ENCODE measurements at places on chromosomes 6 and 20.

DNA sequence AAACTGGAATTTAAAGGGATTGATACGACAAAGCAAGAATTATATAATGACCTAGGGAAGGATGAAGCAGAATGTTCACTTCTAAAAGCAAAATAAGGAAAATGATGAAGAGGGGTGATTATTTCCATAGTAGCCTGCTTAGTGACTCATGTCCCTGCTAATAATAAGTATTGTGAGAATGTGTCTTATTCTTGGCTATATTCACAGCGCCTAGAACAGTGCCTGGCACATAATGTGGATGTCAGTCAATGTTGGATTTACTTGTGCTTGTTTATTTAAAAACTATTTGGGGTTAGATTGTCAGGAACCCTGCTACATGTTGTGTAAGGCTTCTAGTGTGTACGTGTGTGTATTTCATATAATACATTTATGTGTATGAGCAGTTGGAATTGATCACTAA, 85.1 kb downstream of the ZFAND3 start:
- DNase-seq, result no peak

DNA sequence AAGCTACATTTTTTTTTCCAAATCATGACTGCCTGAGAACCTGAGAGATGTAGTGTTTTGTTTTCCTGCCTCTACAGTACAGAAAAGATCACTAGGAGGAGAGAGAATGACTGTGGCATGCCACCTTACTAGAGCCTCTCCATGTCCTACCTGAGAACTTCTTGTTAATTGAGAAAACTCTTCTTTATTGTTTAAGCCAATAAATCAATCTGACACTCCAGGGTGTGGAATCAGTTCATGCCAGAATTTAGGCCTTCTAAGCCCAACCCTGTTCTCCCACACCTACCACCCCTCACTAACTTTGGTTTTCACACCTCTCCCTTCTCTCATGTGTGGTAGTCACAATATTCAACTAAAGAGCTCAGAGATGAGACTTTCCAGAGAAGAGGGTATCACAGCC, 24.9 kb upstream of the BTN3A2 start:
- DNase-seq, result no peak

DNA sequence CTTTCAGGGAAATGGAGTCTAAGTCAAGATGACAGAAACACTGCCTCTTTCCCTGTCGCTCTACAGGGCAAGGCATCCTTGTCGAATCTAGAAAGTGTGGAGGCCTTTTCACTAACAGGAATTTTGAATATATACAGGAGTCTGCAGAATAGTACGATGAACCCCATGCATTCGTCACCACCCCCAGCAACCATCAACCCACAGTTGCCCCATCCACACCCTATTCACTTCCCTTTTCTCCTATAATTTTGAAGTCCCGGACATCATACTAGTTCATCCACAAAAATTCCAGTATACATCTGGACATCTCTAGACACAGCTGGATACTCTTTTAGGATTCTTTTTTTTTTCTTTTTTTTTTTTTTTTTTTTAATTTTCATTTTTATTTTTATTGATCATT, 80.7 kb upstream of the RIN2 start:
- no peak for DNase-seq

DNA sequence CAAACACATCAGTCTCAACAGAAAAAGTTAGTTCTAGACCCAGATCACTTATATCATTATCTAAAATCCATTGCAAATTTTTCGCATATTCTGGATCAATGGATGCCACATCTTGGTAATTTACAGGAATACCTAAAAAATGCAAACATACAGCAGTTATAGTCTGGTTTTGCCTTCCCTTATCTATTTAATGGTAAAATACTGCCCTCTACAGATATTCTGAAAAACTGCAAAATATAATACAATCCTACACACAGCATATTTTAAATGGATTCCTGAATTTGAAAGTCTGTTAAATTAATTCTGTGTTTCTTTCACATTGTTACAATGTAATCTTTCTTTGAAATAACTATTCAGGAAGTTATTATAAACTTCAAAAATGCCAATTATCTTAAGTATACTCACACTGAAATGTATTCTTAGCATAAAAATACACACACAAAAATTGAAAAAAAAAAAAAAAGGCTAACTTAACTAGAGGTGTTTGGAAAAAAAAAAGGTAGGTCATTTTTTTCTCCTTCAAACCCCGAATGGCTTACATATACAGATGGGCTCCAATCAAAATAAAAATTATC, 88.4 kb downstream of the HACE1 start:
- peak; percentile 33 for DNase-seq

GRCh38 chr6:105779110-105779509, 307.0 kb upstream of the PRDM1 start:
- DNase-seq, result no peak

GRCh38 chr6:147268254-147268653, 64.0 kb downstream of the STXBP5 start:
- no peak for DNase-seq

DNA sequence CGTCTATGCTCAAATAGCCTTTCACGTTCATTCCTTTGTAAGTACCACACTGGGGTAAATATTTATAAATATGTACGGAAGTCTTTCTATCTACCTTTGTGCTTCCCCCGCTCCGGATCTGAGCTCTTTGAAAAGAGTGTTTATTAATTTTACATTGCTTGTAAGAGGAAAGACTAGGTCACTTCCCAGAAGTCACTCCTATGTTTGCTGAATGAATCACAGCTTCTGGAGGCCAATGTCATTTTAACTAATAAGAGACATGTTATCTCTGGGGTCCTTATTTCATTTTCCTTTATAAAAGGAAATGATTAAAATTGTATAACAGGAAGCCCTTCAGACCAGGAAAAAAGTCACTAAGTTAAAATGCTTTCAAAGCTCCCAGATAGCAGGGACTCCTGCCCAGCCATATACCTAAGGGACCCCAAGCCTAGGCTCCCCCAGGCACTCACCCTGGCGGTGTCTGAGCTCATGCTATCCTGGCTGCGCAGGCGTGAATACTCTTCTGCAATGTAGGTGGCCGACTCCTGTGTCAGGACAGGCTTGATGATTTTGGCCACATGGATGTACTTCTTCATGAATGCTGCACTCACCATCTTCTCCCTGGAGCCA, 12.6 kb downstream of the MCM3 start:
- DNase-seq, result no peak

DNA sequence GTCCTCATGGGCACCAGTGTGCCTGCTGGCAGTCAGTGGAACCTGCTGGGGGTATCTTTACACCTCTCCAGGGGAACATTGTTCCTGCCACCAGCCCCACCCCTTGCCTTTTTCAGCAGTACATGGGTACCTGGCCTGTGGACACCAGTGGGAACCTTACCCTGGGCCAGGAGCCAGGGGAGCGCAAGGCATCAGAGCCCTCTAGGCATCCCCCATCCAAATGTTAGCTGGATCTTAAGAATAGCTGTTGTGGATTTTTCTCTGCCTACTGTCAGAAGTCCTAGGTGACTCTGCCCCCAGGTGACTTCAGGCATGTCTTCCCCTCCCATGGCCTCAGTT, 38.8 kb upstream of the ID1 start:
- no peak for DNase-seq

DNA sequence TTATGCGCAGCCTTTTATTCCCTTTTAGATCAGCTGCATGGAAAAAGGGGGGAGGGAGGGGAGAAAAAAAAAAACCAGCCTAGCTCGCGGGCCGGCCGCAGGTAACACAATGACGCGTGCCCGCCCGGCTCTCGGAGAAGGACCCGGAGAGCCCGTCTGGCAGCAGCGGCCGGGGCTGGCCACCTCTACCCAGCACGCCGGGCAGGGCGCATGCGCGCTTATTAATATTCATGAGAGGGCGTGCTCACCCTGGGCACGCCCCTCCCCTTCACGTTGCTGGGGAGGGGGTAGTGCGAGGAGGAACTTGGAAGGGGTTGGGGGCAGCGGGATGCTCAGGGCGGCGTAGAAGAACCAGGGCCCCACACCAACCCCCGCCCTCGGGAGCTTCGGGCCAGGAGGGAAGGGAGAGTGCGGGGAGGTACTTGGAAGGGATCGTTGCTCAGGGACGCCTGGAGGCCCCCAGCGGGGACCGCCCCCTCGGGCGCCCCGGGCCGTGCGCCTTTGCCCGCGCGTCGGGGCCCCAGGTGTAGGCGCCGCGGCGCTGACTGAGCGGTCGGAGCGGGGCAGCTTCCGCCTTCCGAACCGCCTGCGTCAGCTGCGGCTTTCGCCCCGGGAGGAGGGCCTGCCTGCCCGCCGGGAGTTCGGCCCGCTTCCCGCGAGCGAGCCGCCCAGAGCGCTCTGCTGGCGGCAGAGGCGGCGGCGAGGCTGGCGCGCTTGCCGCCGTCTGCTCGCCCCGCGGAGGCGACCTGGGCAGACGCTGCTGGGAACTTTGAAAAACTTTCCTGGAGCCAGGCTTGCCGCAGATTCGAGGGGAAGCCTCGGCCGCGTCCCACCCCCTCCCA, at the start of gene JAG1:
JAG1 (minus strand) TSS at position 158 of the 842 bp plus-strand sequence. CDS start 469 bp downstream, outside the sequence.
- DNase-seq, result peak; percentile 79

Data from CD4-positive, alpha-beta T cell treated with Interleukin-1 beta for 1 hour (primary cell).